ENCODE measurements at places on chromosomes 11 and 22.

- no peak for DNase-seq
These were observed 1.8 kb upstream of the AIFM3 start for GRCh38 chr22:20965104-20965887.

- DNase-seq = no peak
These were observed 19.1 kb upstream of the KCNJ11 start for GRCh38 chr11:17407575-17407974.

- DNase-seq = no peak
These were observed 43.4 kb downstream of the SCUBE1 start for GRCh38 chr22:43299736-43300135.

GRCh38 chr11:26613759-26614158 is 41.7 kb upstream of the MUC15 start:
- DNase-seq = no peak

DNA sequence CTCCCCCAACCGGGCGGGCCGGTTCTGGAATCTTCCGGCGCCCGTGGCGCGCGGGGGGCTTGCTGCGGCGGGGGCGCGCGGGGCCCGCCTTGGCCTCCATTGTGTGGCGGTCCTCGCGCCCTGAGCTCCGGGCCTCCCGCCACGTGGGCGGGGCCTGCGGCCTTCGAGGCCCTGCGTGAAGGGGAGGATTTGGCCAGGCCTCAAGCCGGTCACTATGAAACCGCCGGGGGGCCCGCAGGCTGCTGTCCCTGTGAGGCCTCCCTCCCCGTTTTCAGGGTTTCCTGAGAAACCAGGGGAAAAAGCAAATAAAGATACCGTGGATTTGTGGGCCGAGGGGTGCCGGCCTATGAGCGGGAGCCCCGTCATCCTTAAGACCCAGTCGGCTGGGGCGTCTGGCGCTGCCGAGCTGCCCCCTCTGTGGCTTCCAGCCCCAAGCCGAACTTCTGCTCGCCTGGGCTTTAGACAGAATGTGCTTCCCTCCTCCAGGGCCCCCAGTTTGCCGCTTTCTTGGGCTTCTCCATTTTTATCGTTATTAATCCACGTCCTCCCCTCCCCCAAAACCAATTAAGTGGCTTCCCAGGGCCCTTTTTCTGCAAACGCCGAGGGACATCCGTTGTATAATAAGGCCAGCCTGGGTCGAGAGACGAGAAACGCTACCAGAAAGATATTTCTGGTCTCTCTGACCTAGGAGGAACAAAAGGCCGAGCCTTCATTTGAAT is 602 bp downstream of the EWSR1 start:
- peak; percentile 52 for DNase-seq

Data from forelimb muscle (tissue), 1 donor.